Stimulated activated CD4-positive, alpha-beta T cell treated with anti-CD3 and anti-CD28 coated beads, TNF-alpha, amount 100 ng/mL, for 24 hours (primary cell): ENCODE measurements at places on chromosomes 2 and 18.

- DNase-seq, result no peak
Measured at GRCh38 chr2:226984750-226985582, 149.1 kb downstream of the RHBDD1 start.

DNA sequence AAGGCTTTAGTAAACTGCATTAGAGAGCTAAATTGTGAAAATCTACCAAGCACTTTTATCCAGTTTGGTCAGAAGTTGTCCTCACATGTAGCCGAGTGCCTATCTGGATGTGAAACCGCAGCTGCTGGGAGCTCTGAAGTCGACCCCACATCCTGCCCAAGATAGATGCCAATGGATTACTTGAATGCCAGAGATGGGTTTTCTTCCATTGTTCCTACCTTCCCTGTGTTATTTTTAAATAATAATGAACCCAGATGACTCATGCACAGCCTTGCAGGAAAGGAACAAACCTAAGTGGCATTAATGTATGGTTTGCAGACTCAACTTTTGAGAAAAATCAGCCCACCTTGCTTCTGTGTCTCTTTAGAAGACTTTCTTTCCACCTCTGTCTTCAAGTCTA is 408.5 kb downstream of the FBXO15 start:
- no peak for DNase-seq

DNA sequence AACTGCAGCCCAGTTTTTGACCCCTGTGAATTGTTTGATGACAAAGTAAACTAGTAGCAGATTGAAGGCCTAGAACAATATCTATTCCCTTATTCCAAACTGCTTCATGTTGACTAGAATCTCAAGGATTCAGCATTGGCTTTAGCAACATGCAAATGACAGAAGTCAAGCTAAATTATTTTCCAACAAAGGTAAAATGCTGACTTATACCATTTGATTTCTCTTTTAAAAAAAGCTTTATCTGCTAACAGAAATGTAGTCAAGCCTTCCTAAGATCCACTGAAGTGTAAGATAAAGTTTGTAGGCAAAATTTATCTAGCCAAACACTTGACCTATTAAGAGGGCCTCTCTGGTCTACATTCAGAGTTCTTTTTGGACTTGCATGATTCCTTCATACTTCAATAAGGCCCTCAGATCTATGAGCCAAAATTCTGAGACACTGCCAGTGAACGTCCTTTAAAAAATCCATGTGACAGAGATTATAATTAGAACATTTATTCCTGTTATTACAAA is 9.5 kb upstream of the CYBRD1 start:
- no peak for DNase-seq

- no peak for DNase-seq
Measured at GRCh38 chr18:79912994-79913831, 38.2 kb downstream of the SLC66A2 start.

DNA sequence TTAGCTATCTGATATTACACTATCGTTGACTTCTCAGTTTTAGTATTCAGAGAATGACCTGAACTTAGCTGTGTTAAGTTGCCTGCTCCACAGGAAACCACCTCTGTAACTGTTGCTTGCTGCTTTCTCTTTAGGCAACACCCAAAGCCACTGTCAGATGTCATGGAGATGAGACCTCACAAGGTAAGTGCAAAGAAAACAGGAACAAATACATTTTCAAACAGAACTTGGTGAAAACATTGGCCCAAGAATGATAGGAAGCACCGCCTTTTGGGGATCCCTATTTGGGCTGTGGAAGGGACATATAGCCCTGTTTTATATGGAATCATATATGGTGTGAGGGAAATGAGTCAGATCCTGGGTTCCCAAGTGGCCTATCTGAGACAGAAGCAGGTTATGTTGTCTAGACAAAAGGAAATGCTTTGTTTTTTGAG is 143.4 kb downstream of the UBE2E3 start:
- DNase-seq, result no peak

DNA sequence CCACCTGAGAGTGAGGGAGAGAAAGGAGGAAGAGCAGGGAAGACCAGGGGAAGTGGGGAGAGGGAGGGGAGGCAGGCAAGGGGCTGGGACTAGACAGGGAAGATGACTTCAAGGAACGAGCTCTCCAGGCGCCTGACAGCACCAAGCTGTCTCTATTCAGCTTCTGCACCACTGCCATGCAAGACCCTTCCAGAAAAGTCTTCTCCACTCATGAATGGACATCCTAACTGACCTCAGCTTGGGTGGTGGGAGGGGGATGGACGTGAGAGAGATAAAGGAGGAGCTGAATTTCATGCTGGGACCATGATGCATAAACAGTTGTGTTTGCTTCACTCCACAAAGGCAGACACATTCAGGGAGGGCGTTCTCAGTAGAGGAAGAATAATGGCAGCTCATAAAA is 206.4 kb upstream of the ARL4C start:
- no peak for DNase-seq

- no peak for DNase-seq
Measured at GRCh38 chr2:45233301-45233700, 224.0 kb upstream of the SIX2 start.

DNA sequence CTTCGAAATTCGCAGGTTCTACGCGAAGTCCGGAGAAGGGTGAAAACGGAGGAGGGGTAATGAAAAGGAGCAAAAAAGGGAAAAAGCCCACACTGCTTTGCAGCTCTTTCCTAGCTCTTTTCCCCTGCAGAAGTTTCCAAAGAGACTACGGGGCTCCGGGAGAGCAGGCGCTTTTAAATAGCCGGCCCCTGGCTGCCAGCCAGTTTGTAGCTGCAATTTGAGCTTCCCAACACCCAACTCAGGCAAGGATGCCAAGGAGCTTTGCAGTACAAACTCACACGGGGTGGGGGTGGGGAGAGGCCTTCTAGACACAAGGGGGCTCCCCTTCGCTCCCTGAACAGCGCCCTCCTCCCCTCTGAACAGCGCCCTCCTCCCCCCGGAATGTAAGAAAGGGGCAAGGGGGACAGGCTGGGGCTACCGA is at the start of gene IGFBP5:
TSS of gene IGFBP5 (minus strand) at position 149 of the 421 bp plus-strand sequence. CDS start 774 bp downstream, outside the sequence.
- DNase-seq, result no peak

GRCh38 chr2:45011121-45011520 is 1.9 kb upstream of the SIX2 start:
- DNase-seq, result no peak

GRCh38 chr2:45820048-45820447 is 168.6 kb downstream of the PRKCE start:
- no peak for DNase-seq

GRCh38 chr2:60862642-60863041 is 18.7 kb upstream of the REL start:
- no peak for DNase-seq

GRCh38 chr2:237929979-237930378 is 36.8 kb upstream of the UBE2F start:
- DNase-seq, result no peak

DNA sequence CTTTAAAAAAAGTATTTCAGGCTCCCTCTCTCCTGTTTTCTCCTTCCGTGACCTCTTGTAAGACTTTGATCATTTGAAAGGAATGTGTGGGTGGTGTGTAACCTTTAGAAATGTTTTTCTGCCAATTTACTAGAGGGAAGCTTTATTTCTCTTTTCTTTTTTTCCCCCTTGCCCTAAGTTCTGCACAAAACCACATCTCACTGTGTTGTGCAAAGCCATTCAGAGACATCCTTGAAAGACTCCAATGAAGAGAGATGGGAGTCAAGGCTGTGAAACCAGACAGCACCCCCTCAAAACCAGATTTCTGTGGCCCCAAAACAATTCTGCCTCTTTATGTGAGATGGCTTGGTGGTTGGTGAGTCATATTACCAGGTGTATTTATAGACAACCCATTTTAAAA is 184.6 kb upstream of the ERBB4 start:
- DNase-seq, result no peak

DNA sequence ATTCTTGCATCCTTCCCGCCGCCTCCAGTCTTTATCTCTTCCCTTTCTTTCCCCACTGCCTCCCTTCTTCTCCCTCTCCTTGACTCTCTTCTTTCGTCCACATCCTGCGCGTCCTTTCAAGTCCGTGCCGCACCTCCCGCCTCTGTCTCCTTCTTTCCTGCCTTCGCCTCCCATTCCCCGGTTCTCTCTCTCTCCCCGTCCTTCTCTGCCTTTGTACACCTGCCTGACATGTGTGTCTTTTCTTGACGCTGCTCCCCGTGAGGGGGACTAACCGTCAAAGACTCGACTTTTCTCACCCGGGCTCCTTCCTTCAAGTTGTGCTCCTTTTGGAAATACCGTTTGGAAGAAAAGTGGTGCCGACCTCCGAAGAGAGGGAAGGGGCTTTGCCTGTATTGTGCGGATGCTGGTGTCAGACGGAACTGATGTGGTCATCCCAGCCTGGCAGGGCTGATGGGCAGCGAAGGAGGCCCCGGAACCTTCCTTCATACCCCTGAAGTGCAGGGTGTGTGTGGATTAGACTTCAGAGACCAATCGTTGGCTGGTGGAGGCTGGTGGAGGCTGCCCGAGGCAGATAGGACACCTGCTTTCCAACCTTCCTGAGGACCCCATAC is 879 bp downstream of the TMEM178A start:
- no peak for DNase-seq

GRCh38 chr2:132559326-132559725 is 110.7 kb downstream of the LYPD1 start:
- DNase-seq, result no peak

DNA sequence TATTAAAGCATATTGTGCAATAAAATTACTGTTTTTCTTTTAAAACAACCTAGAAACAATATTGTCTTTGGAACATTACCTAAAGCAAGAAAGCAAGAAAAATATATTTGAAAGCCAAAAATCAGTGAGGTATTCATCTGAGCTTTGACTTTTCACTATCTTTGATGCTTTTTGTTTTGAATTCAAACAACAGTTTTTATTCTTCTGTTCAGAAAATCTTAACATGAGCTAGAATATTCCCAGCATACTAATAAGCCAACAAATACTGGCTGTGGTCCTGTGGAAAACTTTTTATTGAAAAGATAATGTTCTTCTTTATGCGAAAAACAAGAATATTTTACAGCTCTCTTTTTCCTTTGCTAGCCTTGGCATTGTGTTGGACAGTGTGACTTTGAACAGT is 19.8 kb downstream of the FAM171B start:
- DNase-seq, result no peak

GRCh38 chr2:218344090-218344754 is 12.4 kb upstream of the CATIP start:
- no peak for DNase-seq

GRCh38 chr2:153819074-153819473 is 52.6 kb upstream of the GALNT13 start:
- DNase-seq, result no peak

- DNase-seq, result no peak
Measured at GRCh38 chr2:173684896-173685459, 280.2 kb downstream of the SP3 start.

DNA sequence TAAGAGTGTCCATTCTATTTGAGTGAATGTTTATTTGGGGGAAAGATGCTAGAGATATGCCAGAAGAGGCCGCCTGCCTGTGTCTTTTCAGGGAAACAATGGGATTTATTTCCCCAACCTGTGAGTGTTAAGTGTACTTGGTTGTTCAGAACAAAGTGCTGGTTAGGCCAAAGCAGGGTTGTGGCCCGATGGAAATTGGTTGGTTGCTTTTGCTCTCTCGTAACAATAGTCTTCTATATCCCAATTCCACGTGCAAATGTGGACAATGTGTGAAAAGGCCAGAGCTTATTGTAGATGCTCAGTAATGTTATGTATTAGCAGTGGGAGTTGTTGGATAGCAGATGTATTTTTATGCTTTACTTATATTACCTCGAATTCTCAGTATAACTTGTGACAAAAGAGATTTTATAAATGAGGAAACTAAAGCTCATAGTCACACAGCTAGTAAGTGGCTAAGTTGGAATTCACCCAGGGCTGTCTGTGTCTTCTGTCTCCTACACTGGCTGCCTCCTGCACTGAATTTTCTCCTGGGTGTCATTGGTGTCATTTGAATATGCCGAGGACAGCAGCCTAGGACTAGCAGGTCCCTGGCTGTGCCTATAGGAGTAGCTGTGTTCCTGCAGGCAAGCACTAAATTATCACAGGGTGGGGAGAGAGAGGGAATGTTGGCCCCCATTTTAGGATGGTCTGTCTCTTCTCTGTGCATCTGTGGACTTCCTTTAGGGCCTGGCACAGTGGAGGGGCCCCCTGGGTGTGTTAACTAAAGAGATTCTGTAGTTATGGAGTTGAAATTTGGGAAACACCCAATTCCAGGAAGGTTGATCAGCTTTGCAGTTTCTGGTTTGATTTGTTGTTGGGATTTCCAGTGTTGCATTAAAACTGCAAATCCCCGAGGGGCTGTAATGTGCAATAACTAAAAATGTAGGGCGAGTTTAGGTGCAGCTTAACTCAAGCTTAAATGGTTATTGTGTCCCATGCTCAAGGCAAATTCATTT is 21.6 kb downstream of the GPD2 start:
- no peak for DNase-seq

DNA sequence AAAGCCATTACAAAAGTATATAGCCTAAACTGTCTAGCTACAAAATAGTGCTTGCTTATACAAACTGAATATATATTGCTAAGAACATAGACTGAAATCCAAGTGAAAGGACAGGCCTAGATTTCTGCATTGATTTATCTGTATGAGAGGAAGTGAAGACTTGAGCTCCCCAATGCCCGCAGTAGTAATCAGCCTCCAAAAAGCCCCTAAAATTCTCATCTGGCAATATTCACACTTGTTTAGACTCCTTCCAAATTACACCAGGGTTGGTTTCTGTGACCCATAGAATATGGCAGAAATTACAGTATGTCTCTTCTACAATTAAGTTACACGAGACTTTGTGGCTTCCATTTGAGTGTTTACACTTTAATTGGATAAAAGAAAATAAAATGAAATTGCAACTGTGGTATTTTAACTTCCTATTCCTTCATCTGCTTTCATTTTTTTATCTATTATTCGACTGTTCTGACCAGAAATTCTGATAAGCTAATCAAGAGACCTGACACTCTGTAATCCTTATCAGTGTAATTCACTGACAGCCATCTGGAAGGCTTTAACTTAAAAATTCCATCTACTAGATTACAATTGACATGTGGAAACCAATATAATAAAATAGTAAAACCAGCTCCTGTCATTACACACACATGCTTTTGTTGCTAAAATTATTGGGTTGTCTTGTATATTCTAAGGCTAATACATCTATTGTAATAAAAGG is 21.1 kb downstream of the ABCB11 start:
- DNase-seq, result no peak

- DNase-seq, result no peak
Measured at GRCh38 chr18:1014951-1015624, 110.4 kb downstream of the ADCYAP1 start.

GRCh38 chr2:107313316-107313715 is 427.3 kb upstream of the ST6GAL2 start:
- no peak for DNase-seq
